ENCODE measurements at places on chromosomes 12 and 14.

GRCh38 chr12:94145191-94145983 lies 3.0 kb upstream of the PLXNC1 start:
- no peak for DNase-seq

GRCh38 chr14:35699791-35700444 lies 109.2 kb downstream of the RALGAPA1 start:
- DNase-seq, result no peak

GRCh38 chr12:101002696-101003419 lies 207.2 kb downstream of the SLC5A8 start:
- no peak for DNase-seq

- DNase-seq, result no peak
Observed at GRCh38 chr14:77565289-77565993, 51.0 kb downstream of the SPTLC2 start.

GRCh38 chr12:58608711-58609110 lies 311.6 kb downstream of the LRIG3 start:
- no peak for DNase-seq

DNA sequence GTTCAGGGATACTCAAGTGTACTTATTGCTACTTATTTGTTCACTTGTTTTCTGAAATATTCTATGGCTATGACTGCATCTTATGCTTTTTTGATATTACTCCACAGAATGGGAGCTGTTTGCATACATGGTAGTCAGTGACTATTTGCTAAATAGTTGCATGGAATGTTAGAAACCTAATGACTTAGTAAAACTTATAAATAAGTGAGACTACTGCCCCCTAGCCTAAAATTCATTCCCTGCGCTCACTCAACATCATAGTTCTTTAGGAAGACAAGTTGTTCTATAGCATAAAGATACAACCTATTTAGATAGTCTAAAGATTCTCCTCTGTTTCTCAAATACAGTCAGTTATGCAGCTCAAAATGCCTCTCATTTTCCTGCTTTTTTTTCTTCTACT lies 305.5 kb downstream of the CEP128 start:
- no peak for DNase-seq

GRCh38 chr12:129193263-129193871 lies 340.1 kb downstream of the GLT1D1 start:
- DNase-seq, result no peak

- no peak for DNase-seq
Observed at GRCh38 chr14:24921903-24922302, 128.0 kb downstream of the STXBP6 start.

GRCh38 chr12:10067264-10067663 lies 31.5 kb downstream of the CLEC1A start:
- no peak for DNase-seq

- no peak for DNase-seq
Observed at GRCh38 chr12:72072592-72073212, 134.1 kb downstream of the TPH2 start.

DNA sequence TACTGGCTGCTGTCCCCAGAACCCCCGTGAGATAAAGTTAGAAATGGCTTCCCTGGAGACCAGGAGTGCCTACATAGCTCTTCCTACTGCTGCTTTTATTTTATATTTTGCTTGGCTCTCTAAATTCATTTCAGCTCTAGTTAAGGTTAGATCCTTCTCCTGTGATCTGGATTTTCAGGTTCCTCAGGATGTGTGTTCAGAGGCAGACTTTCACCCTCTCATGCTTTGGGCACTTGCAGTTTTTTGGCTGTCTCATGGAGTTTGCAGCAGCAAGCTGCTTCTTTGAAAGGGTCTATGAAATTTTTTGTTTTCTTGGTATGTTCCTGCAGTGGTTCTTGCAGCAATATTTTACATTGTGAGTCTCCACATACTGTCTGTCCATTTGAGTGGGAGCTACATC lies 93.3 kb downstream of the ATP23 start:
- no peak for DNase-seq

- no peak for DNase-seq
Observed at GRCh38 chr12:13562915-13563742, 366.6 kb downstream of the EMP1 start.

DNA sequence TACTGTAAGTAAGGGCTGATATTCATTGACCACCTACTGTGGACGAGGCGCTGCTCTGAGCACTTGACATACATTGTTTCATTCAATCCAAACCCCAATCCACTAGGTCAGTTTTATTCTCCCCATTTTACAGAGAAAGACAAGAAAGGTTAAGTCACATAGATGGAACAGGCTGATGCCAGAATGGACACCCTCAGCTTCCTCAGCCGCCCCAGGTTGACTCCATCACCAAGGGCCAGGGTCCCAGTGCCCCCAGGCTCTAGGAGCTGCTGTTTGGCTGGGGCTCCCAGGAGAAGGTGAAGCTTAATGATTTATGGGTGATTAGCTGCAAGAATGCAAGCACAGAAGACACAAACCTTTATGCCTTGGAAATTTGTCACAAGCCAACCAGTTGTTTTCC lies 671 bp upstream of the AQP2 start:
- no peak for DNase-seq

DNA sequence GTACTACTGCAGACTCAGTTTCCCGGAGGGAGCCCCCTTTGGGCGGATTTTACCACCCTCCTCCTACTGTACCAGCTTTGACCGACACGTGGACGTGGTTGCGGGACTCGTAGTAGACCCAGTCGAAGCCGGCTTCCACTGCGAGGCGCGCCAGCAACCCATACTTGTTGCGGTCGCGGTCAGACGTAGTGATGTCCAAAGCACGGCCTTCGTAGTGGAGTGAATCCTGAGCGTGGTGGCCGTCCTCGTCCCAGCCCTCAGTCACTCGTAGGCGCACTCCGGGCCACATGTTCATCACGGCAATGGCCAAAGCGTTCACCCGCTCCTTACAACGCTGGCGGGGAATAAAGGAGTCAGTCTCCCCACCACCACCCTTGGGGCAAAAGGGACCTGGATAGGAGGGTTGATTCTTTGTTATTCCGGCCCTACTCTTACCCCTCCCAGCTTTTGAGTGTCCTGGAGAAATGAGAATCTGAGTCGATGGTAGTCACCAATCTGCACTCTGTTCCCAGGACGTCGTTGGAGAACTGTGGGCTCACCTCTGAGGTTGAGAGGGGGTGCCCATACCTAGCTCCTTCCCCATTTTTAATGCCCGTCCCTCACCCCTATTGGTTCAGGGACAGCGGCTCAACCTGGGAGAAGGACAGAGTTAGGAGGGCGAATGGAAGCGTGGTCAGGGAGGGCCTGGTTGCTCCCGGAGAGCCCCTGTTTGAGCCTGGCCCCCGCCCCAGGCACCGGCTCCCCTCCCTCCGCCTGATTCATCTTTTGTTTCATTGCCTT lies 3.4 kb downstream of the DHH start:
- no peak for DNase-seq

- DNase-seq, result no peak
Observed at GRCh38 chr14:105208738-105209075, 27.6 kb upstream of the NUDT14 start.

- DNase-seq, result no peak
Observed at GRCh38 chr14:75205591-75205990, 29.2 kb upstream of the TMED10 start.

DNA sequence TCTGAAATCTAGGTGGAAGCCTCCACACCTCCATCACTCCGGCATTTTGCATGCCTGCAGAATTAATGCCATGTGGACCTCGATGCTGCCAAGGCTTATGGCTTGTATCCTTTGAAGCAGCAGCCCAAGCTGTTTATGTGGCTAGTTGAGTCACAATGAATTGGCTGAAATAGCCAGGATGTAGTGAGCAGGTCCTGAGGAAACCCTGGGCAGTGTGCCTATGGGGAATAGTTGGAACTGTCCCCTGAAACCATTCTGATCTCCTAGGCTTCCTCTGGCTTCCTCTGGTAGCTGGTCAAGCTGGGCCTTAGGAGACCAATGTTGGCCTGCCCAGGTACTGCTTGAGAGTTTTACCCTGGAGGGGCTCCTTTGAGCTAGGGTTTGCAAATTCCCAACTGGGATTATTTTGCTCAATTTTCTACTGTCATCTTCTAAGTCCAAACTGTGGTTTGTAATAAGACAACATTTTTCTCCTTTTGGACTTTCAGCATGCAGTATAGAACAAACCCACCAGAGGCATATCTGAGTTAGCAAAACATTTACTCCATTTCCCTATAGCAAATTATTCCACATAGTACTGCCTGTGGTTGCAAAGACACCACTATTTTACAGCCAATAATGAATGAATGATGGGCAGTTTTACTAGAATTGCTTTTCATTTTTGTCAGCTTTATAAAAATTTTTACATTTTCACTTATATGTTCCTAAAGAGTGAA lies 85.1 kb upstream of the AMIGO2 start:
- no peak for DNase-seq

DNA sequence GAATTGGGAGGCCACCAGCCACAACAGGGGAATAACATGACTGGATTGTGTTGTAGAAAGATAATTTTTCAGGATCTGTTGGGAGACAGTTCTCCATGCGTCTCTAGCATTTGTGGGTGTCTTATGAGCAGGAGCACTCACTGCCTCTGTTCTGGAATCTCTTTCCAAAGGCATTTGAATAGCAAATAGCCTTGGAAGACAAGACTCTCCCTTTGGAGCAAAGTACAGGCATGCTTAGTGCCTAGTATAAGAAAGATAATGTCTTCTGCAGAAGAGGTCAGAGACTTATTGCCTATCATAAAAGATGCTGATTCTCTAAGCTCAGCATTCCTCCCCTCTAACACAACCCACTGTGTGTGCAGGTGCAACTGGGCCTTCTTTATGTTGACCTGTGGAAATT lies 58.3 kb downstream of the VCPKMT start:
- DNase-seq, result no peak

- no peak for DNase-seq
Observed at GRCh38 chr14:30234966-30235365, 307.3 kb upstream of the PRKD1 start.

- DNase-seq, result no peak
Observed at GRCh38 chr14:24086193-24086955, 7.7 kb upstream of the PCK2 start.

GRCh38 chr14:21882226-21882625 lies 208.6 kb upstream of the OR4E1 start:
- no peak for DNase-seq

DNA sequence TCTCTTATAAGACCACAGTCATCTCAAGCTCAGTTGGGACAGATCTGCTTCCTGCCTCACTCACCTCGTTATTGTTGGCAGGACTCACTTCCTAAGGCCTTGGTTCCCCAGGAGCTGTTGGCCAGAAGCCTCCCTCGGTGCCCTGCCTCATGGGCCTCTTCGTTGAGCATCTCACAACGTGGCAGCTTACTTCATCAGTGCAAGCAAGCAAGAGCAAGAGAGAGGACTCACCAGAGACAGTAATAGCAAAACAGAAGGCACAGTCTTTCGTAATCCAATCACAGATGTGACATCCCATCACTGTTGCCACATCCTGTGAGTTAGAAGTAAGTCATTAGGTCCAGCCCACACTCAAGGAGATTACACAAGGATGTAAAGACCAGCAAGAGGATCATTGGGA lies 5.1 kb upstream of the NUMB start:
- DNase-seq, result no peak

DNA sequence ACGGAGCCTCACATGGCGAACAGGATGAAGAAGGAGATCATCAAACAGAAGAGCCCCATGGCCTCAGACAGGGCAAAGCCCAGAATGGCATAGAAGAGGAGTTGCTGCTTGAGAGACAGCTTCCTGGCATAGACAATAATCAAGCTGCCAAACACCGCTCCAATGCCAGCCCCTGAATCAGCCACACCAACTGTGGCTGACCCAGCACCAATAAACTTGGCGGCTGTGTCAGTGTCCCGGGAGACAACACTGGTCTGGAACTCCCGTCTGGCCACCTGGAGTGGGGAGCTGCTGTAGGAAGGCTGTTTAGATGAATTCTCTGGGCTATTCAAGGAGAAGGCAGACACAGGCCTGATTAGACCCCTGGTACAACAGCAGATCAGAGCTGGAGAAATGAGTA lies 100.1 kb downstream of the HEATR5A start:
- DNase-seq, result no peak

- no peak for DNase-seq
Observed at GRCh38 chr14:91358025-91358319, 59.6 kb downstream of the CCDC88C start.

GRCh38 chr12:44063671-44064070 lies 227.8 kb downstream of the TMEM117 start:
- DNase-seq, result no peak

DNA sequence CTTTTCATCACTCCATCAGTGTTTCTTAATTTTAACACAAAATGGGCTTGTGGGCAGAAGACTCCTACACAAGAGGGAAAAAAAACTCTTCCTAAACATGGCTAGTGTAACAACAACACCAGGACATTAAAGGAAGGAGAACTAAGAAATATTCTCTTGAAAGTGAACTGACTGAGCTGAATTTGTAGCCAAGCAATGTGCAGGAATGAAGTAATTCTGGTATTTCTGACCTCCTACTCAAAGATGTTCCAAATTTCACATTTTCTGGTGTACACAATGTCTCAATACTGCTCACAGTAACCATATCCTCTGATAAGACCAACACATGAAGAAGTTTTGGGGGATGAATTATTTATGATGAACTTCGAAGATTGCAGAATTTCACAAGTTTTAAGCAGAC lies 357.3 kb downstream of the DUSP6 start:
- DNase-seq, result no peak

DNA sequence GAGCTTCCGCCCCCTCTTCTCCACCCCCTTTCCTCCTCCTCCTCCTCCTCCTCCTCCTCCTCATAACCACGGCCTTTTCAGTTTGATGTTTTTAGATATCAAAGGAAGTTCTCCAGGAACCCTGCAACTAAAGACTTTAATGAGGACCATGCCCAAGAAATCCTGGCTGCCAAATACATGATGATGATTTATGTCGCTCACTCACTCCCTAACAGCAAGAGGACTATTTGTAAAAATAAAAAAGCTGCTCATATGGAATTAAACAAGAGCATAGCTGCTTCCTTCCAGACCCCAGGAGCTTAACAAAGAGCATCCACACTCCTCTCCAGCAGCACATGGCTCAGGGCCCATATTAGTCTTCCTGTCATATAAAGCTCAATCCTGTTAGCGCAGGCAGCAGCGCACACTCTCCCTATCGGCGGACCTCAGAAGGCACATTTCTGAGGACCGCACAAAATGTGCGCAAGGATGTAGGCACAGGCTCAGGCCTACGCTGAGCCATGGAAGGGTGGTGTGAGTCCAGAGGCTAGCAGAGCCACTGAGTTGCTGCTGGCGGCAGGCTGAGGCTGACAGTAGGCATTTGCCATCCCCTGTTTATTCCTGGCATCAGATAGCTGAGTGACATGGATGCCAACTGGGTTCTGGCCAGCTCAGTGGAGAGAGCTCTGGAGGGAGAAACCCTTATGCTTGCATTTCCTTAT lies 232.8 kb downstream of the MSRB3 start:
- DNase-seq, result no peak

Data from esophagus squamous epithelium (tissue), 5 donors.